Activated CD8-positive, alpha-beta memory T cell treated with anti-CD3 and anti-CD28 coated beads, Interleukin-2, amount 50 U/mL, for 48 hours (primary cell): ENCODE measurements at places on chromosomes 12 and 14.

- no peak for DNase-seq
These were observed 7.3 kb downstream of the AACS start for GRCh38 chr12:125072496-125072895.

GRCh38 chr14:105067140-105067968 is 2.1 kb upstream of the GPR132 start:
- peak; percentile 82 for DNase-seq

GRCh38 chr12:6471989-6472360 is 1.5 kb upstream of the VAMP1 start:
- DNase-seq, result peak; percentile 20

GRCh38 chr12:44574586-44574985 is 301.5 kb downstream of the NELL2 start:
- no peak for DNase-seq

DNA sequence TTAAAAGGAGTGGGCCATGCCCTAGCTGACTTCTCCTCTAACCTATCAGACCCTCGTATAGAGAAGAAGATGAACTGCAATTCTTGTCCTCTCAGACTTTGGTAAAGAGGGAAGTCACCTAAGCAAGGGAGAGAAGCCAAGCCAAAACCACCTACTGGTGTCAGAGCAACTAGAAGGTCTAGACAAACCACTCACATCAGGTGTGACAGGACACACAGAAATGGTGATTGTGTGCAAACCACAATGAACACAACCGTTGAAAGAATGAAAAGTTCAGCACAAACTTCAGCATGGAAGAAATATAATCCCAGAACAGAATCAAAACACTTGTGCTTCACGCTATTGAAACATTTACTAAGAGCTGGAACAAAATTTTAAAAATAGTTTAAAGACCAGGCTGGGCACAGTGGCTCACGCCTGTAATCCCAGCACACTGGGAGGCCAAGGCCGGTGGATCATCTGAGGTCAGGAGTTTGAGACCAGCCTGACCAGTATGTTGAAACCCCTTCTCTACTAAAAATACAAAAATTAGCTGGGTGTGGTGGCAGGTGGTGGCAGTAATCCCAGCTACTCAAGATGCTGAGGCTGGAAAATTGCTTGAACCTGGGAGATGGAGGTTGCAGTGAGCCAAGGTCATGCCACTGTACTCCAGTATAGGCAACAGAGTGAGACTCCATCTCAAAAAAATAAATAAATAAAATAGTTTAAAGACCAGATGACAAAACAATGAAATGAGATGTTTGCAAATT is 56.2 kb upstream of the NTF3 start:
- DNase-seq, result no peak

- DNase-seq, result no peak
These were observed 37.9 kb downstream of the A2ML1 start for GRCh38 chr12:8860165-8860961.

DNA sequence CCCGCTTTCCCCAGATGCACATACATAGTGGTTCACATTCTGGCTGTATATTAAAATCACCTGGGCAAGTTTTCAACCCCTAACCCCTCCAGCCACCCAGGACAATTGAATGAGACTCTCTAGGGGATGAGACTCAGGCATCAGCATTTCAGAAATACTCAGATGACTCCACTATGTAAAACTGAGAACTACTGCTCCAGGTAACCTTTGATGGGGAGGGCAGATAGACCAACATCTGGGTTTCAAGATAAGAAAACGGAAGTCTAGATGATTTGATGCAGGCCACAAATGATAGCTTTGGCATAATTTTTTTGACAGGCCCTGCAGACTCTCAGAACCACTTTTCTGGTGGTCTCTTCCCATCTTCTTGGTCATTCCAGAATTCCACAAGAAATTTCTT is 341.1 kb downstream of the EMP1 start:
- no peak for DNase-seq

DNA sequence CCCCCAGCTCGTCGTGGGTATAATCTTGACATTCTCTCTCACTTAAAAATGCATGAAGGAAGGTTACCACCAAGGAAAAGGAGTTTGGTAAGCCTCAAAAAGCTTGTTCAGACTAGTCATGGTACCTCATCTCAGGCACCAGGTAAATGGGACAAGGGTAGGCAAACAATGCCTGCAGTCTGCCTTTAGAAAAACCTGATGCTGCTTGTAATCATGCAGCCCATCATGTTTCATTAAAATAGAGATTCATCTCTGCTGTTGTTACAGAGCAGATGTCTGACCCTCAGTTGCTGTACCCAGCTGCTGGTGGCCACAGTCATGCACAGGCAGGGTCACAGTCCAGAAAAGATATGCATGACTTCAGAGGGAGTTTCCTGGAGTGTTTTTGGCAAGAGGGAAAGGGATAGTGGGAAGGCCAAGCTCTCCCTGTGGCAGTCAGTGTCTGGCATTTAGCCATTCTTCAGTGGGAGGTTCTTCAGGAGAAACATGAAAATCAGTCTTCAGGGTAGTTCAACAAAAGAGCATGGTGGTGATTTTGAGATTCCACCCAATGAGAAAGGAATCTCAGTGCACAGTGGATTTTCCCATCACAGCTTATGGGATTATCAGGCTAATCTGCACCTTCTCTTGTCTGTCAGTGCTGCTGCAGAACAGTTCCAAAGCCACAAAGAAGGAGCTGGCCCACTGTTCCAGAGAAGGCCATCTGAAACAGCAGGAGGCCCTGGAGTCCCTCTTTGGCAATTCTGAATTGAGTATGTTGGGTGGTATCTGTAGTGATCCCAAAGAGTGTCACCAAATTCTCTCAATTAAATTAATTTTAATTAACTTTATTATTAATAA is 202.7 kb upstream of the FRMD6 start:
- DNase-seq, result no peak

DNA sequence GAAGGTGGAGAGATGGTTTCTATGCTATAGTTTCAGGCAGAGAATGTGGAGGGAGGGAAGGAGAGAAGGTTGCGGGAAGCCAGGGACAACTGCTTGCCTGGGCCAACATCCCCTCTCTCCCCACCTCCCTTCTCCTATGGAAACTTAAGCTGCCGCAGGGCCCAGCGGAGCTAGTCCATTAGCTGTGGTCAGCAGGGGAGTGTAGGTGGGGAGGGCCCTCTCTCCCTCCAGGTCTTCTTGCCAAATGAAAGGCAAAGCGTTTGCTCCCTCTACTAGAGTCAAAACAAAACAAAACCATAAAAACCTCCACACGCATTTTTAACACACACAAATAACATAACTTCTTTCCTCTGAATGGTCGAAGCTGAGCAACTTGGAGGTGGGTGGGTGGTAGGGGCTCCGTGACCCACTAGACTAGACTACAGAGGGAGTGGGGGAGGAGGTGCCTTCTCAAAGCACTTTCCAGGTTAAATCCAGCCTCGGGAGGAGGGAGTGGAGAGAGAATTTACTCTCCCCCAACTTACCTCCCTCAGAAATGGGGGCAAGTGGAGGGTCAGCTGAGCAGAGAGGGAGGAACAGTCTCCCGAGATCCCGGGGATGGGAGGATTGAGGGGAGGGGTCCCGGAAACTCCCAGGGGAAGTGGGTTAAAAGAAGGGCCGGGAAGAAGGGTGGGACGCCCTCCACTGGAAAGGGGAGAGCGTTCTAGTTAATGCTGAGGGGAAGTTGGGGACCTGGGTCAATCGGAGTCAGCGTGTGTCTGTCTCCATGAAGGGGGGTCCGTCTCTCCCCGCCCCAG is 4.6 kb upstream of the CACNB3 start:
- no peak for DNase-seq

DNA sequence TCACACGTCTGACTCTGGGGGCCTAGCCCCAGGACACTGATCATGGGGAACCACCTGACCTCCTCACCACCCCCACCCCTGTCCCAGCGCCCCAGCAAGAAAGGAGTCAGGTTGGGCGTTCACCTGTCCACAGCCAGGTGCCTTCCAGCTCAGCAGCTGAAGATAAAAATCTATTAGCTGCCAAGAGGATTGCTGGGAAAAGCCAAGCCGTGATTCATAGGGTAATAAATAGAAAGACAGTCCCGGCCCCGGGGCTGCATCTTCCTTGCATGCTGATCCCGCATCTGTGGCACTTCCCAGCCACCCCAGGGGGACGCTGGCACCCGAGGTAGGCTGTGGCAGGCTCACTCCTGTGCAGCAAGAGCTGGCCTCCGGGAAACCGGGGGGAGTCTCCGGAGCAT is 70.2 kb upstream of the NCOR2 start:
- DNase-seq, result no peak

GRCh38 chr12:115583591-115583990 is 693.9 kb downstream of the MED13L start:
- DNase-seq, result no peak

DNA sequence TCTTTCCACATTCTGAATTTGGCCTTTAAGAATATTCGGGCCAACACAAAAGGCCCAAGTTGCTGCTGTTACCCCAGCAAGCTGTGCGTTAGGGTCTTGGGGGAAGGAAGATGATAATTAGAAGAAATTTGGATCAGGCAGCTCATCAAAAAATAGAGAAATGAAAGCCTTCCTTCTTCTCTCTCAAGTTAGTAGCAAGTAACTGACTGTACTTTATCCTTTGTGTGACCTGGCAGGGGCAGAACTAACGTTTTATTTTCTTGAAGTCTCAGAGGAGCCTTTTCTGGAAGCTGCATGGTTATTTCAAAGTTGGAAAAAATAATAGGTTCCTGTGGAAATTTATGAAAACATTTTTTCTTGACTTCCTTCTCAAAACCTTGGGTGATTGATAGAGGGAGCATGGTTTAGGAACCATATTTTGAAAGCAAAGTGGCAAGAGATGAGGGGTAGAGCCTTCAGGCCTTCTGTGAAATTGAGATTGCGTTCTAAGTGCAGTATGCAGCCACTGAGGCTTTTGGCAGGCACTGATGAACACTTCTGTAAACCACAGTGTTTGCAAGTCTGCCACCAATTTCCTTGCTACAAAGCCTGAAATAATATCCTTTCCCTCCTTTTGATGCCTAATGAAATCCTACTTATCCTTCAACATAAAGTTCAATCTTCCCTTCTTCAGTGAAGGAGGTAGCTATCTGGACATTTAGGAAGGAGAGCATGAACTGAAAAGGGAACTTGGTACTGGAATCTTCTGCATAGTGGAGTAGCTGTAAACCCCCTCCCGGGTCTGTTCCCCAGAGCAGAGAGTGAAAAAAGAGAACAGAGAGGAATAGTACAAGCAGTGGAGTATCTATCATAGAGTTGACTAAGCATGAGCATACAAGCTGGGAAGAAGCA is 123.2 kb downstream of the FGD4 start:
- no peak for DNase-seq

GRCh38 chr14:96235426-96235825 is 20.6 kb upstream of the BDKRB1 start:
- DNase-seq, result no peak

DNA sequence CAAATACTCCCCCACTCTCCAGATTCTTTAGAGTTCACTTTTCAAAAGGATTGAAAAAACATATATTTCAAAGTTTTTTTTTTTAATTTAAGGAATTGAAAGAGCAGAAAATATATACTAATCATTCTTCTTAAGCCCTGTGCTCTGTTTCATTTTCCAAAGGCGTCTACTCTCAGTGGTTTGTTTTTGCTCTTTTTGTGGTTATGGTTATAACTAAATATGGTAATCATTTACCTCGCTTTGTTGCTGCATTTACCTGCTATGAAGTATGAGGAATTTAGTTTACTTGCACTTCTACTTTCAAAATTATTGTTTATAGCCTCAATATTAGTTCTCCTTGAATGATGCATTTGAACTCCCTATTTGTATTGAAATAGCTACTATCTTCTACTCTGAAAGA is 55.9 kb upstream of the LRRK2 start:
- DNase-seq, result no peak

DNA sequence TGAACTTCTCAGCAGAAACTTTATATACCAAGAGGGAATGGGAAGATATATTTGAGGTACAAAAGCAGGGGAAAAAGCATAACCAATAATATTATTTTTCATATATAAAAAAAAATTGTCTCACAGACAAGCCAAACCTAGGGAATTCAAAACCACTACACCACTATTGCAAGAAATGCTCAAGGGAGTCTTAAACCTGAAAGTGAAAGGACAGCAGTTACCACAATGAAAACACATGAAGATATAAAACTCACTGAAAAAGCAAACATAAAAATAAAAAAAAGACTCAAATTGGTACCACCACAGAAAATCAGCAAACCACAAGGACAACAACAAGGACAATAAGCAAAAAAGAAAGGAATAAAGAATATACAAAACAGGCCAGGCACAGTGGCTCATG is 131.9 kb downstream of the CEP128 start:
- no peak for DNase-seq

GRCh38 chr14:67428501-67429031 is 16.6 kb upstream of the PLEK2 start:
- DNase-seq, result no peak

DNA sequence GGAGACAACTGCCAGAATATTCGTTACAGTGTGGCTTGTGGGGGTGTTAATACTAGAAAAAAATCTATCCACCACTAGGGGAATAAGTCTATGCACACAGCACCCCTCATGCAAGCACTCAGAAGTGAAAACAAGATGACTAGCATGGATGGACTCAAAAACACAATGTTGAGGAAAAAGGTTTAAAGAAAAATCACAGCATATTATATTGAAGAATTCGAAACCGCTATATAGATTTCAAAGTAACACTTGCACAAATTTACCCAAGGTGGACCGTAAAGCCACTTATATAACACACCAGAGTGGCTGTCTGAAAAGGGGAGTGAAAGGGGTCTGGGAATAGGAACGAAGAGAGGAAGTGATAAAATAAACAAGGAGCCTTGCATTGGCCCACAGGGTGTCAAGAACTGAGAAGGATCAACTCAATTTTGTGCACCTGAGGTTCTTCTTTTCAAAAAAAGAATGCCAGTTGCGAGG is 544 bp downstream of the ABCD4 start:
- no peak for DNase-seq

DNA sequence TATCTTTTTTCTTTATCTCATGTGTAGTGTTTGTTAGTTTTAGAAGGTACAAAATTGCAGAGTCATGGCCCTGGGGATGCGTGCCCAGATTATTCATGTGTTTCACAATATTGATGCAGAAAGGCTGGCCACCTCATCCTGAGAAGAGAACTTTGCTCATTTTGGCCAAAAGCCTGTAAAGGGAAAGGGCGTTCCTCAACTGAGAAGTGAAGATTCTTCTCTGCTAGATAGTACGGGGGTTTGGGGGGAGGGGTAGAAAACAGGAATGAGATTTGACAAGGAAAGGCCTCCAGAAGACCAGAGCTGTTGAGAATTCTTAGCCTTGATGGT is 1.7 kb downstream of the MGST1 start:
- DNase-seq, result no peak

DNA sequence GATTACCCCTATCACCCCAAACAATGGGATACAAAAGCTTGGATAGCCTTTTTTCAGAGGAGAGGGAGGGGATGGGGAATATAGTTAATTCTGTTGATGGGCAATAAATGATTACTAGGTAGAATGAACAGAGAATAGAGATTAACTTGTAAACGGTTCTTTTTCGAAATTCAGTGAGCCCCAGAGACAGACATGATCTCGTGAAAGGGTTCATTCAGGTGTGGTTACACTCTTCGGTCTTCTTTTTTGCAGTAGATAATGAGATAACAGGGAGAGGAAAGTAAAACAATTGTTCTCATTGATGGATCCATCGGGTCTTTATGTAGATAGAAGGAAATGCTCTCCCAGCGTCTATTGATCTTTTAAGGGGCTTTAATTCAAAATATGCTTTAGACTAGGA is 69.3 kb upstream of the RASSF8 start:
- DNase-seq, result no peak

- DNase-seq, result no peak
These were observed 309.2 kb downstream of the SLC16A7 start for GRCh38 chr12:59904874-59905521.

GRCh38 chr12:107377596-107378385 is 284.4 kb upstream of the CRY1 start:
- no peak for DNase-seq
